ENCODE measurements at places on chromosomes 12 and 14. TPM values are rescaled to one million over a fixed set of nuclear protein-coding genes. Genes with fewer than 3 reads are reported as not detected.

The B4GALNT1 gene
- 6.2 TPM for total RNA-seq

The ERP27 gene
- 0.33 TPM for total RNA-seq

The OR4E2 gene
- total RNA-seq = not detected

The MAP3K9 gene
- 9.8 TPM for total RNA-seq

The MFAP5 gene
- total RNA-seq = 1.5 TPM

The GPR68 gene
- total RNA-seq = 0.89 TPM

The SRGAP1 gene
- 16.8 TPM for total RNA-seq

The LRP1-AS gene
- not detected for total RNA-seq

The SOS2 gene
- 16.1 TPM for total RNA-seq

Data from mesangial cell (primary cell).